ENCODE measurements at places on chromosomes 6 and 20.

DNA sequence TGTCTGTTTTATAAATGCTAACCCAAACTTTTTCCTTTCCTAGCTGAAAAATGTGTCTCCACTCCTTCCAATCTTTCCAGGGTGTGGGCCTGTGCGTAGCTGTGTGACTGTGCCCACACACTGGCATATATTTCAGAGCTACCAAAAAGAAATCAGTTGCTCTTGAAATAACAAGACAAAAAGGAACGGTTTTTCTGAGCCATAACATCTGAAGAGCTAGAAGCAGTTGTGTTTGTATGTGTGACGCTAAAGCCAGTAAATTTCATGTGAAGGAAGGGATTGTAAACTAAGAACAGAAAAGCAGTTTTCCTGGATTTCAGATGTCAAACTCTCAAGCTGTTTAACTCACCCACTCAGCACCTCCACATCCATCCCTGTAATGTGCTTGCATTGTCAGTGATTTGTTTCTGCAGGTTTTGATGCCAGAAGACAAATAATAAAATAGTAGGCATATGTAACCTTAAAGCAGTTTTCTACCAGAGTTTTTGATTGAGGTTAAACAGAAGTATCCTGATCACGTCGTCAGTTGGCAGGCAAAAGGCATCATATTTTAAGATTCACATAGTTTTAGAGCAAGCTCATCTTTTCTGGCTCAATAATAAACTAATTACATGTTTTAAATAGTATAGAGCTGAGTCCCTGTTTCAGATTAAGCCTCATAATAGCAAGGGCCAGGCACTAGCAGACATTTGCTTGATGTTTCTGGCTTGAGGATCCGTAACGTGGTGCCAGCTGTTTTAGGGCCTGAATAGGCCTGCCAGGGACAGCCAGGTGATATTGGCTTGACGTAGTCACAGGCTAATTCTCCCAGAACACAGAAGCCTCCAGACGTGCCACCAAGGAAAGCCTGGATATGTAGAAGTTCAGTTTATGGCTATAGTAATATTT, 90.9 kb downstream of the FOXO3 start:
- no peak for DNase-seq

DNA sequence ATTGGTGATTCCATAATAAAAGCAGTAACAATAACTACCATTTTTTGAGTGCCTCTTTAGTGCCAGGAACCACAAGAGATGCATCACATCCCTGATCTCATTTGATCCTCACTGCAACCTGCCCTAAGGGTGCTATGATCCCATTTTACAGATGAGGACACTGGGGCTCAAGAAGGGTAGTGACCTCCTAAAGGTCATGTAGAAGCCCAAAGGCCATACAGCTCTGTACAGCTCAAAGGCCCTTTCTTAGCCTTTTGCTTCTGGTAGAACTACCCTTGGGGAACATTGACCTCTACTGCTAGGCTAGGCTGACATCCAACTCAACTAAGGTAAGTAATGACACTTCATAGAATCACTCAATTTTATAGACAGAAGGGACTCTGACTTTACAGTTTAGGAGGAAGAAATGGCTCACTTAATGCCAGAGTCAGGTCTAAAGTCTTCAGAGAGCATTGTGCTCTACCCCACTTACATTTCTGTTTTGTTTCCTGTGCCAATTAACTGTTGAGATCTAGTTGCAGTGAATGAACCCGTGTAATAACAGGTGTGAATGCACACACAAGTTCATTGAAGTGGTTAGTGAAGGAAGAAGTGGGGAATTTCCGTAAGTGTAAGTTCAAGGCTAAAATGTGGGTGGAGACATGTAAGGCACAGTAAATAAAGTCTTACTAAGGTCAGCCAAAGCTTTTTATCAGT, 10.7 kb downstream of the SLC9A8 start:
- no peak for DNase-seq

DNA sequence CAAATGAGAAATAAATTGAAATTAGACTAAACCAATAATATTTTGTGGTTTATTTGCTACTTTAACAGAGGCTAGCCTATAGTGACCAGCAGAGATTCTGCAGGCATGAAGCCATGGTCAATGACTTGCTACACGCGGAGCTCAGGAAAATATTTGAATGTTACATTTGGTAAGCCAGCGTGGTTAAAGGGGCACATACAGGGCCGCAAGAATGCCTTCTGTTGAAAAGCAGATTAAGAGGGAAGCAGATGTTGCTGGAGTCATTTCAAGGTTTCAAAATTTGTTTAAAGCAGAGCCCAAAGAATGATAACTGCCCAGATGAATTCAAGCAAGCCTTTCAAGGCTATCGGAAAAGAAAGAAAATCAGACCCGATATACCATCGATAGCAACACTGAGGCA, 294.3 kb upstream of the MAN1A1 start:
- DNase-seq = no peak

GRCh38 chr6:158850807-158851115, 31.6 kb upstream of the EZR start:
- DNase-seq = no peak

- no peak for DNase-seq
Observed at GRCh38 chr20:60016406-60016805, 58.2 kb downstream of the CDH26 start.

DNA sequence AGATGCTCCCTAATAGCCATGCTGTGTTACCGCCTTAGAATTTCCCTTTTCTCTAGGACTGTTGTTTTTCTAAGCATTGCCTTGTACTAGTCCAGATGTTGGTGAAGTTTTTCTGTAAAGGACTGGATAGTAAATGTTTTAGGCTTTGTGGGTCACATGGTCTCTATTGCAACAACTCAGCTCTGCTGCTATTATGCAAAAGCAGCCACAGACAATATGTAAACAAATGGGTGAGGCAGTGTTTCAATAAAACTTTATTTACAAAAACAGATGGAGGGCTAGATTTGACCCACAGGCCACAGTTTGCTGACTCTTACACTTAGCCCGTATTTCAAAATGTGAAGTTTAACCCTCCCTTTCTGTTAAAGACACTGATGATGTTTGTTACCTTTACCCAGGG, 207.6 kb upstream of the MYLIP start:
- DNase-seq = no peak

GRCh38 chr20:25576783-25577530, 8.4 kb downstream of the NINL start:
- no peak for DNase-seq

DNA sequence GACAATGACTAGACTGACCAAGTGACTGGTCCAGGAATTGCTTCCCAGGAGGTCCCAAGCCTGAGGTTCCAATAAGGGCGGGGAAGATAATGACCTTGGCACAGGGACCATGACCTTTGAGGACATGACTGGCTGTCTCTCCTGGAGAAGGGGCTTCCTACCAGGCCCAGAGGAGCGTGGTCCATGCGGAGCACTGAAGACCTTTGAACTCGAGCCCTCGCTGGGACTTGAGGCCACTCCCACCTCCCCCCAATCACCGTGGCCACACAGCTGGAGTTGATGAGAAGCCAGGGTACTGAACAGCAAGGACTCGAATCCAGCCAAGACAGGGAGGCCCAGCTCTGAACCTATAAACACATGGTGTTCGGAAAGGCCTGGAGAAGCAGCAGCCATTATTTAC, 677.0 kb downstream of the PRKN start:
- no peak for DNase-seq

DNA sequence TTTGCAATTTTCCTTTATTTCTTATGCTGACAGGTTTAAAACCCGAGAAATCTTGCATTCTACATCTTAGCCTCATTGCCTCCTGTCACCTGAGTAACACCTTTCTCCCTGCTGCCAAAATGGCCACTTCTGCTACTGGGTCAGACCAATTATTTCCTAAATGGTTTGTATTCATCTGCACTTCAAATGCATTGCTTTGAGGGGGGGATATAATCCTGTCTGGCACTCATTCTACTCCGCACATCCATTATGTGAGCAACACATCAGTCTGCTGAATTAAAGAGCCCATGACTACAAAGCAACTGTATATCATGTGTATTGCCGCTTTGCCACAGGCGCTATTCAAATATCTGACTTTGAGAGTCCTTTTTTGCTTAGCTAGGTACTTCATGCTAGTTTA, 141.6 kb upstream of the TSHZ2 start:
- DNase-seq = no peak

GRCh38 chr20:43358811-43359210, 98.9 kb upstream of the SRSF6 start:
- no peak for DNase-seq

DNA sequence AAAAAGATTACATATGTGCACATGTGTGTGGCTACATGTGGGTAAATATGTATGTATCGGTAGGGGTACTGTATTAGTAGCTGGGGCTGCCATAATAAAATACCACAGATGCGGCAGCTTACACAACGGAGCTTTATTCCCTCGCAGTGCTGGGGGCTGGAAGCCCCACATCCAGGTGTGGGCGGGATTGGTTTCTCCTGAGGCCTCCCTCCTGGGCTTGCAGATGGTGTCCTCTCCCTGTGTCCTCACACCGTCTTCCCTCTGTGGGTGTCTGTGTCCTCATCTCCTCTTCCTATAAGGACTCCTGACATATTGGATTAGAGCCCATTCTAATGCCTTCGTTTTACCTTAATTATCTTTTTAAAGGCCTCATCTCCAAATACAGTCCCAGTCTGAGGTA, 97.7 kb downstream of the LY86 start:
- DNase-seq = no peak

DNA sequence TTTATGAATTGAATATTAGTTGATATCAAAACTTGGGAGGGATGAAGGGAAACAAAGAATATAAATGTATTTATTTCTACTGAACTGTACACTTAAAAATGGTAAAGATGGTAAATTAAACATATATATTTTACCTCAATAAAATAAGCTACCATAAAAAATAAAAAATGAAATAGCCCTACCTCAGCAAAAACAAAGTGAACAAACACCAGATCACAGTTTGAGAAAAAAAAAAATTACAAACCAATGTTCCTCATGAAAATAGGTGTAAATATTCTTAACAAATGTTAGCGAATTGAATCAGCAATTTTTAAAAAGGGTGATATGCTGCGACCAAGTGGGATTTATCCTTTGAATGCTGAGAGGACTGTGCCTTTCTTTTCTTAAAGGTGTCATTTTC, 28.3 kb upstream of the ZNF184 start:
- no peak for DNase-seq

DNA sequence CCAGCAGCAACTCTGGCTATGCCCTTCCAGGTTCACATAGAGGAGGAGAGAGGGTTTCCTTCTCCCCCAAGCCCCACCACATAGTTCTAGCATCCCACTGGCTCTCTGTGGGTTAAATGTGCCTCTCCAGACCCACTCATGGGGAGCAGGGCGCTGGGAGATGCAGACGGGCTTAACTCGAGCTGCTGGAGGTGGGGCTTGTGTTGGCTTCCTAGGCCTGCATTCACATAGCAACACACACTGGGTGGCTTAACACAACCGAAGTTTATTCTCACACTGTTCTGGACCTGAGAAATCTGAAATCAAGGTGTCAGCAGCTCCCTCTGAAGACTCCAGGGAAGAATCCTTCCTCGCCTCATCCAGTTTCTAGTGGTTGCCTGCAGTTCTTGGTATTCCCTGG, 33.6 kb downstream of the SLC2A10 start:
- no peak for DNase-seq

DNA sequence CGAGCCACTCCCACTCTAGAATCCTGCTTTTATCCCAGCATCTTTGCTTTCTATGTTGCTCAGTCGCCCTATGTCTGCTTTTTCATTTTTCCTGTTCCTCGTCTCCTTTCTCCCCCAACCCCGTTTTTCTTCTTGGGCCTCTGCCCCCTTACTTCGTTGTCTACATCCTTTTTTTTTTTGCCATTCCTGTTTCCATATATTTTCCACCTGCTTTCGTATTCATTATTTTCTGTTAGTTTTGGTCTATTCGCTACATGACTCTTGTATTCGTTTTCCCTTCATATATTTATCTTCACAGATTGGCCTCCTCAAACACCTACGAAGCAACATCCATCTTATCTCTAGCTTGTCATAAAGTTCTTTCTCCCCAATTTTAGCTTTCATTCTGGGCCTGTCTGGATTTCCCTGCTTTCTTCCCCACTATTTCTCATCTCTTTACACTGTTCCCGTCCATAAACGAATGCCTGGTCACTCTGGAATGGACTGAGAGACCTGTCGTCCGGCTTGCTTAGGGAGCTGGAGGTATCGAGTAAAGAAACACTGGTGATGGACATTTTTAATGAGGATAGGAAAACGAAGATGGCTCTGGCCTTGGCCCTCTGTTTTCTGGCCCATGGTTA, 915 bp downstream of the PRRC2A start:
- no peak for DNase-seq

GRCh38 chr6:137827411-137827940, 39.6 kb upstream of the TNFAIP3 start:
- DNase-seq = no peak

- no peak for DNase-seq
Observed at GRCh38 chr20:36852187-36852586, 23.8 kb upstream of the TLDC2 start.

- DNase-seq = no peak
Observed at GRCh38 chr6:101266063-101266462, 127.4 kb upstream of the GRIK2 start.

GRCh38 chr6:122798099-122798641, 9.1 kb downstream of the SMPDL3A start:
- DNase-seq = no peak

DNA sequence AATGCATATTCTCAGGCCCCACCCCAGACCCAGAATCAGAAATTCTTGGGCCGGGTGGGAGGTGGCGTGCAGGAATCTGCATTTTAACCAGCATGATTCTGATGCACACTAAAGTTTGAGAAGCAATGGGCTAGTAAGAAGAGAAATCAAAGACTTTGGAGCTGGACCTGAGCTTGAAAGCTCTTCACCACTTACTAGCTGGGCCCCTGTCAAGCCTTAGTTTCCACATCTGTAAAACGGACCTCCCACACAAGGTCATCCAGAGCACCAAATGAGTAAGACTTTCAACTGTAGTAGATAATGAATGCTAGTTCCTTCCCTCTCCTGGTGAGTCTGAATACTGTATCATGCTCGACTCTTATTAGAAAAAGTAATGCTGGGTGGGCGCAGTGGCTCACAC, 87.0 kb downstream of the TBC1D7 start:
- no peak for DNase-seq

DNA sequence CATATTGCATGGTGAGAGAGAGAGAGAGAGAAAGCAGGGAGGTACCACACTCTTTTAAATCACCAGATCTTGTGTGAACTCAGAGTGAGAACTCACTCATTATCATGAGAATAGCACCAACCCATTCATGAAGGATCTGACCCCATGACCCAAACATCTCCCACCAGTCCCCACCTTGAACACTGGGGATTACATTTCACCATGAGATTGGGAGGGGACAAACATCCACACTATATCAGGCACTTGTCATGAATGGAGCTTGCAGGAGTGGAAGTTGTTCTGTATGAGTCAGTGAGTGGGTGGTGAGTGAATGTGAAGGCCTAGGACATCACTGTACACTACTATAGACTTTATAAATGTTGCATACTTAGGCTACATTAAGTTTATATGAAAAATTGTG, 47.7 kb upstream of the RNF182 start:
- no peak for DNase-seq

GRCh38 chr20:1125277-1125676, 6.9 kb downstream of the PSMF1 start:
- no peak for DNase-seq

GRCh38 chr6:163180874-163181541, 233.5 kb upstream of the QKI start:
- DNase-seq = no peak

GRCh38 chr6:7479801-7480266, 61.6 kb upstream of the DSP start:
- DNase-seq = peak; percentile 51

- DNase-seq = no peak
Observed at GRCh38 chr6:104332364-104332763, 527.4 kb downstream of the HACE1 start.

Measured in DMS79 (cell line).